ENCODE measurements at places on chromosomes 6 and 20.

DNA sequence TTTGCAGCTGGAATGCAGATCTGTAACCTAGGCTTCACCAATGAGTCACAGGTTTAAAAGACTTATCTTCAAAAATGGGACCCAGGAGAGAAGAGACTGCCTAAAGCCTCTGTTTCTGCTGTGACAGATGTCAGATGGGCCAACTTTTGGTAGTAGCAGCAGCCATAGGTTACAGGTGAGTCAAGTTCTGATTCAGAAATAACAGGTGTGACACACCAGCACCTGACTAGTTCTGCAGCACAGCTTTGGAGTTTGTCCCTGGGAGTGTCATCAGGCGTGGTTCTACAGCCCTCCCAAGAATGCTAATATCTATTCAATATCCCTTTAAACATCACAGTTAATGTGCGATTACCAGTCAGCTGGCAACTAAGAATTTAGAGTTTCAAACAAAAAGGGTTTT is 121.9 kb upstream of the BTN3A2 start:
- DNase-seq: no peak

DNA sequence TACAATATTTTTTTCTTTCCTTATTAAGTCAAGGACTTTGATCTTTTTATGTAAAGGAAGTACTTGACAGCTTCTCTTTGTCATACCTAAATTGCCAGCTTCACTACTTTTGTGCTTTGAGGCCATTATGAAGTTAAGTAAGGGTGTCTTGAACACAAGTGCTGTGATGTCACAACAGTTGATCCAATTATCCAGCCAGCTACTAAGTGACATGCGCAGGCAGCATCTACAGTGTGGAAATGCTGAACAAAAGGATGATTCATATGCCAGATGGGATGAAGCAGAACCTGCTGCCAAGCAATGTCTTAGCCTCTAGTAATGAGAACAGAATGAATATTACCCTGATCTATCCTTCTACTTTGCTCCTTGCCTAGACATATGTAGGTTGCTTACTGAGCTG is 68.3 kb upstream of the TMEM244 start:
- DNase-seq: no peak

- DNase-seq: no peak
Observed at GRCh38 chr6:169064194-169064593, 189.5 kb downstream of the THBS2 start.

- no peak for DNase-seq
Observed at GRCh38 chr6:44105993-44106740, 21.1 kb downstream of the MRPL14 start.

DNA sequence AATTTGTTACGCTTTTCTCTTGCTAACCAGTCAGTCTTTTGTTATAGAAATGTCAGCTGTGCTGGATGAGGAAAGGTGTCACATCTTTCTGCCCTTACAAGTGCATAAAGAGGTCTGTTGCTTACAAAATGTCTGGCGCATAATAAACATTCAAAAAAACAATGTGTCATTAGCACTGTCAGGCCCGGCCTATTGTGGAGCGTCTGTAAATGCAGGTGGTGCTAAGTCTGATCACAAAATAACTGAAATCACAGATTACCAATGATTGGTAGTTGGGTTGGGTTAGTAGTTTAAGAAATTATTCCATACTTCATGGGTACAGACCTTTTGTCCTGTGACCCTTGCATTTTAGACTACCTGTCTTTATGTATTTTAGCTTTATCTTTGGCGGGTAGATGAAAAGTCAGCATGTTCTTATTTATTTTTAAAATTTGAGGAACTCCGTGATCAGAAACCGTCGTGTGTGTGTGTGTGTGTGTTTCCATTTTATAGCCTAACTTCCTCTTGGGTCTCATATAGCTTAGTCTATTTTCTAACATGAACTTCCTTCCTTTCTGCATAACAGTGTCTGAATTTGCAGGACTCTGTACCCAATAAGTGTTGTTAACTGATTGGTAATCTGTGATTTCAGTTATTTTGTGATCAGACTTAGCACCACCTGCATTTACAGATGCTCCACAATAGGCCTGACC is 88.1 kb upstream of the IFNGR1 start:
- no peak for DNase-seq

All from DND-41 (cell line).